Caudate nucleus (tissue), 63 donors: ENCODE measurements at places on chromosomes 3 and 15.

DNA sequence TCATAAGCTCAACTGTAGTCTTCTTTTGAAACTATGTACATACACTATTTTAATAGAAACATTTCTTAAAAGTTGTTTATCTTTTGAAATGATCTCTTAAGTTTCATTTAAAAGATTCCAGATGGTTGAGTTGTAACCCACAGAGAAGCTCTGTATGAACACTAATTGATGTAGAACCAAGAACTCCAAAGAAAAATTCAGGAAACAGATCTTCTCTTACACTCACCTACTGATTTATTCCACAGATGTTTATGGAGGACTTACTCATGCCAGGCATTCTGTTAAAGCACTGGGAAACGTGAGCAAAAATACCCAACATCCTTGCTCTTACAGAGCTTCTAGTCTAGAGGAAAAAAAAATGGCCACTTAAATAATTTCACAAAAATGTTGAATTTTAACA lies 551.1 kb downstream of the NAALADL2 start:
- DNase-seq = no peak

GRCh38 chr3:79167651-79168416 lies 600.0 kb downstream of the ROBO1 start:
- no peak for DNase-seq

DNA sequence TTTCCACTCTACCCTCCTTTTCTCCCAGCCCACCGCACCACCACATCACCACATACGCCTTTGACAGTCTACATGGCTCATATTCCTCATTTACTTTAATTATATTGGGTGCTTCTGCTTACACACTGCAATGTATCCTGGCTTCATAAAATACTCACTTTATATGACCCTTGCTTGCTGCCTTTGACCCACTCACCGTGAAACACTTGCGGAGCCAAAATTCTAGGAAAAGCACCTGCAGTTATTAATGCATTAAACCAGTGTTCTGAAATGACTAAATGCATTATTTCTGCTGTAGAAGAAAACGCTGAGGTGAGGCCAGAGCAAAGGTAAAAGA lies 217.5 kb upstream of the ICE2 start:
- no peak for DNase-seq

GRCh38 chr3:59286791-59287531 lies 237.1 kb upstream of the CFAP20DC start:
- no peak for DNase-seq

DNA sequence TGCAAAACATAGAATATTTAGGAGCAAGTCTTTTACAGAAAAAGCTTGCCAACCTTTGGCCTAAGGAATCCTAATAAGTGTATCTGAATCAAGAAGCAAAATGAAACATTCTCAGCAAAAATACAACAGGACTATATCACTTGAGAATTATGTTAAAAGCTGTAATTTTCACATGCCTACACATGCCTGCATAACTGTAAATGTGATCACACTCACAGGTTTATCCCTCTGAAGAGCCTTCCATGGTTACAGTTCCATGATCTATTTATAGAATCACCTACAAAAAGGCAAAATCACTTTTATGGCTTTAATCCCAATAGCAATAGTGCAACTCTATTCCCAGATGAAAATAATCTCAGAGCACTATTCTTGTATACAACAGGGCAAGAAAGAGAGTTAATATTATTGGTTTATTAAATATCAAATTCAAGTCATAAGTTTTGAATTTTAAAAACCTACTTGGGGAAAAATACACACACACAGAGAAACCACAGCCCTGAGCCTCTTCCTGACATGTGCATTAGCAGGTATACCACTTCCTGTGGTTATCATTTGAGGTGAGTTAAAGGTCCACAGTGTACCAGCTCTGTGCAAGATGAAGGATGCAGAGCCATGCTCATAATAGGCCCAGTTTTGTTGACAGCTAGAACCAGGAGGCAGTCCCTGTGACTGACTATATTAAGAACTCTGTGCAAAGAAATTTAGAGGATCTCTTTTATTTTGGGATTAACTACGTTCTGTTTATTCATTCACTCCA lies 252.5 kb upstream of the TGFBR2 start:
- DNase-seq = no peak

DNA sequence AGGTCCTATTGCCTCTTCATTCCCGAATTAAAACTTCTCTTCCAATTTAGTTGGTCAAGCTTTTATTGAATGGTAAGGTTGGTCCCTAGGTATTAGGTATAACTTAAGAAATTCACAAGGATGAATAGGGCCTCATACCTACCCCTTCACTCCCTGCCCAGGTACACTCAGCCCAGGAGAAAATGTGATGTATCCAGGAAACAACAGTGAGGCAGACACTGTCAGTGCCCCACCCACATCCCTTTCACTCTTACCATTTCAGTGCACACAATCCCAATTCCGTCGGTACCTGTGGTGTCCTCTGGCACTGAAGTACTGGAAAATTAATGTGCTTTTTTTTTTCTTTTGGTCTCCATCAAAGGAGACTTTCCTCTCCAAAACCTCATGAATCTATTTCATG lies 10.5 kb upstream of the C3orf49 start:
- no peak for DNase-seq

DNA sequence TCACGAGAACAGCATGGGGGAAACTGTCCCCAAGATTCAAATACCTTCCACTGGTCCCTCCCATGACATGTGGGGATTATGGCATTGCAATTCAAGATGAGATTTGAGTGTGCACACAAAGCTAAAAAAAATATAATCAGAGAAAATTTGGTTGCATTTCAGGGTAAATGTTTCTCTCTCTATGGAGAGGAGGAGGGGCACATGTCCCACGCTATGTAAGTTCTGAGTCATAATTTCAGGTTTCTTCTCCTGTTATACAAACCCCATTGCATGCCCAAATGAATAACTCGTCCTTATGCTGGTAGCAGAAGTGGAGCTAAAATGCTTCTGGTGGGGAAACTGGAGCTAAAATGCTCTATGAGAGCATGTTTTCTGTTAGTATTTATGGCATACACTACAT lies 209.7 kb upstream of the DCBLD2 start:
- DNase-seq = no peak

GRCh38 chr3:192090586-192090985 lies 629.6 kb downstream of the PYDC2 start:
- no peak for DNase-seq

- no peak for DNase-seq
These were observed 183.1 kb downstream of the CHST2 start for GRCh38 chr3:143302638-143303171.

GRCh38 chr3:20564966-20565365 lies 379.0 kb upstream of the SGO1 start:
- DNase-seq = no peak

GRCh38 chr15:98518823-98519561 lies 129.3 kb upstream of the IGF1R start:
- no peak for DNase-seq

GRCh38 chr15:69200832-69201745 lies 40.7 kb downstream of the GLCE start:
- DNase-seq = no peak

DNA sequence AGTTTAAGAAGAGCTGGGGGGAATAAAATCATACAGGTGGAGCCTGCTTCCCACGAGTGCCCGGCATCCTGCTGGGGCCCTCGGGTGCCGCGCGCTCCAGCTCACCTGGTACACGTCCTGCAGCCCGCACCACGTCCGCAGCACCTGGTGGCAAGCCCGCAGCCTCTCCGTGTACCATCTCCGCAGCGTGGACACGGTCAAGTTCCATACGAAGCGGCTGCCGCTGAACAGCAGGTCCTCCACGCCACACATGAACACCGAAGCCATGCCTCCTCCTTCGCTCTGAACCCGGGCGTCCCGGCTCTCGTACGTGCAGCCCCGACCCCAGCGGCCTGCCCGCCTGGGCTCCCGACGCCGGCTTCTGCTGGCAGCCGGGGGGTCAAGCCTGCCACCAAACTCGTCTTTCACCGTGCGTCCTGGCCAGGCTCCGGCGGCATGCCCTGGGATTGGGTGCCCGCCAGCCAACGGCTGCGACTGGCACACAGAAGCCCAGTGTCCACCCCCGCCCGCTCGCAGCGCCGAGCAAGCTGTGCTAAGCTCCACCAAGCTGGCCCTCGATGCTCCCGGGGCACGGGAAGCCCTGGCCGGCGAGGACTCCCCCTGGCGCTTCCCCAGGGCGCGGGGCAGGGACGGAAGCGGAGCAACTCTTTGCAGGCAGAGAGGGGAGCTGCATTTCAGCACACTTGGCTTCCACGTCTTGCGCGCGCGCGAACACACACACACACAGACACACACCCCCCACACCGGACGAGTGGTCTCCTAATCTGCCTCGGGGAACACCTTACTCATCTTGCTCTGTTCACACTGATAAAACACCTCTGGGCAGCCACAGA lies at the start of gene FRMD4B:
TSS of gene FRMD4B (minus strand) at position 366 of the 833 bp plus-strand sequence. CDS start at position 267, 99 bp downstream.
- peak; percentile 93 for DNase-seq
